ENCODE measurements at places on chromosomes 5 and 9.

DNA sequence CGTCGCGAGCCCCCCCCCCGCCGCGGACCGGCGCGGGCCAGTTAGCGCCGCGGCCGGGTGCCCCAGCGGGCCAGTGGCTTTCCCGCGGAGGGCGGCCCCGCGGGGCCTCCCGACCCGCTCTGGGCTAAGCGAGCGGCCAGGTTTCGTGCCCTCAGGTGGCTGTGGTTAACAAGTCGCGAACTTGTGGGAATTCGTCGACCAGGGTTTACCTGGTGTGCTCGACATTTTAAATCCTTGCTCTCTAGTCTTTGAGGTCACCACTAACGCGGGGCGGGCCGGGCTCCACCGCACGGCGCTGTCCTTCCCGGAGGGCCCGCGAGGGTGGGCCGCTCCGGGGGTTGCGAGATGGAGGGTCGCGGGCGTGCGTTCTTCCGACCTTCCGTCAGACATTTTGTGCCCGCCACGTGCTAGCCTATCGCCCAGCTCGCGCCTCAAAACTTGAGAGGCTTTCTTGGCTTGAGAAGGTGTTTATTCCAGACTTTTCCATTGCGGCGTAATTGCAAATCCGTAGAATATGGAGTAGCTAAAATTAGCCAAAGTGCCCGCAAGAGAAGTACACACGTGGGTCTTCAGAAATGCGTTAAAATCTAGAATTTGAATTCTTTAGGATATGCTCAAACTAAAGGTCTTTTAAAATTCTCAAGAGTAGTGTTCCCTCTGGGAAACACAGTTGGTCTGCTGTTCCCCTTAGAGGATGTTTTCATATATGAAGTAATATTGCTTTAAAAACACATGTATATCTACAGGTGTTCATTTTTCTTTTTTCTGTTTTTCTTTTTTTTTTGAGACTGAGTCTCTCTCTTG lies 2.1 kb downstream of the ANP32B start:
- peak; percentile 37 for DNase-seq

- DNase-seq: no peak
Measured at GRCh38 chr5:143570989-143571388, 167.5 kb upstream of the NR3C1 start.

- DNase-seq: no peak
Measured at GRCh38 chr5:96043446-96043845, 81.8 kb upstream of the ELL2 start.

GRCh38 chr5:124156415-124156996 lies 589.9 kb downstream of the ZNF608 start:
- peak; percentile 35 for DNase-seq

GRCh38 chr5:477871-478270 lies 34.9 kb downstream of the EXOC3 start:
- DNase-seq: no peak

- no peak for DNase-seq
Measured at GRCh38 chr5:33688526-33688925, 203.3 kb downstream of the ADAMTS12 start.

DNA sequence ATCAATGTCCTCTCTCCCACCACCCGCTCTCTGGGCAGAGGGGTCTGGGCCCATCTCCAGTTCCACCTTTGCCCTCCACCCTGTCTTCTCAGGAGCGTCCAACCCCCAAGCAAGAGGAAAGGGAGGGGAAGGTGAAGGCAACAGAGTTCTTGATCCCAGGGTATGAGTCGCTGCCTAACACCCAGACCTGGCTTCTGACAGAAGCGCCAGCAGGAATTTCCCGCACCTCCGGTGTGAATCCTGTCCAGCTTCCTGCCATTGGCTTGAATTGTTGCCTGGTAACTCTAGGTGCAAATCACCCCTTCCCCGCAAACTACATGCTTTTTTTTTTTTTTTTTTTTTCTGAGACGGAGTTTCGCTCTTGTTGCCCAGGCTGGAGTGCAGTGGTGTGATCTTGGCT lies 84.2 kb upstream of the IER5L start:
- DNase-seq: no peak

DNA sequence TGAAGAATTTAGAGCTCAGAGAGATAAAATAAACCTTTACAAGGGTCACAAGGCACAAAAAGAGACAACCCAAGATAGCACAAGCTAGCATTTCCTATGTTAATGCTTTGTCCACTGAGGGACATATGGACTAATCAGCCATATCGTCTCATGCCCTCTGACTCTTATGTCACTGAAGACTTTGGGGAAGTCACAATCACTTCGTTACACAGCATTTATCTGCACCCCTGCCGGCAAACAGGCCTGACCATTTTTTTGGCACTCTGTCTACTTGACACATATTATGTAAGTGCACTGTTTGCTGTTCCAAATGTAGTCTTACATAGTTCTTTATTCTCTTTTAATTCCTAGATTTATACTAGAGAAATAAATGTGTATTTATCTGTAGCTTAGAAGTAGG lies 13.9 kb upstream of the BNC2 start:
- DNase-seq: no peak

DNA sequence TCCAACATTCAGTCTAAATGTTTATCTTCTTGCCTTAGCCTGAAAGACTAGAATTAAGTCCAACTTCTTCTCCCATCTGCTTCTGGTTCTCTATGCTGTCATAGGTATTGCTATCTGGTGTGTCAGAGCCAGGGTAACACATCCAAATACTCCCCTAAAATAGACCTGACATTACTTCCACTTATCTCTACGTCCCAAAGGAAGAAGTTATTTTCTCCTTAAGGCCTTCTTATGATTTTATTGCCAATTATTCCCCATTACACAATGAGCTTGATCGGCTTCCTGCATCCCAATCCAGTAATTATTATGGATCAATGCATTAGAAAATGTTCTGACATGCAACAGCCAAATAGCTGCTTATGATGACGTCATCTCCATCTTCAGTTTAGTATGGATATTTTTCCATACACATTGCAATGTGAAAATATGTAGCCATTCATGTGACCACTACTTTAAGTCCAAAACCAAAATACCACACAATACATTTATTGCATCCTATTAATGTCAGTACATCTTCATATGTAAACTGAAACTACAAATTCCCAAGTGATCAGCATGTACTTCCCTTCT lies 555.5 kb downstream of the MAT2B start:
- DNase-seq: no peak

DNA sequence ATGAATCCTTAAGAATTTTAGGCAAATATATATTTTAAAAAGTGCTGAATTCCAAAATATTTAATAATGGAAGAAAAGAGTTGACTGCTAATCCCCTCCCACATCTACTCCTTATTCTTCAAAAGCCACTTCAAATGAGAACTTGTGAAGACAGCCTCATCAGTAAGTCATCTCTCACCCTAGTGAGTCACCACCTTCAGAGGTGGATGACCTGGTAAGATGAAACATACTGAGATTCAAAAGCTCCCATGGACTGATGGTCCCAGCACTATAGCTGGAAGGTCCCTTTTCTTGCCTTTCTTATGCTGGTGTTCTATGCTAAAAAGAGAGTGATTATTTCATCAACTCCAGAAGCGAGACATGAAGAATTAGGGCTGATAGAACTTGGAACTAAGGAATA lies 37.8 kb upstream of the SPDL1 start:
- DNase-seq: peak; percentile 70

- DNase-seq: peak; percentile 33
Measured at GRCh38 chr9:29348999-29349398, 1775.7 kb upstream of the C9orf72 start.

- DNase-seq: no peak
Measured at GRCh38 chr9:72217306-72217842, 68.1 kb downstream of the GDA start.

- DNase-seq: no peak
Measured at GRCh38 chr5:80503641-80504040, 15.7 kb downstream of the FAM151B start.
